ENCODE measurements at places on chromosomes 5 and 9.

- no peak for DNase-seq
Measured at GRCh38 chr5:111776913-111777781, 20.2 kb upstream of the NREP start.

- no peak for DNase-seq
Measured at GRCh38 chr9:133429214-133429613, 7.0 kb downstream of the ADAMTS13 start.

DNA sequence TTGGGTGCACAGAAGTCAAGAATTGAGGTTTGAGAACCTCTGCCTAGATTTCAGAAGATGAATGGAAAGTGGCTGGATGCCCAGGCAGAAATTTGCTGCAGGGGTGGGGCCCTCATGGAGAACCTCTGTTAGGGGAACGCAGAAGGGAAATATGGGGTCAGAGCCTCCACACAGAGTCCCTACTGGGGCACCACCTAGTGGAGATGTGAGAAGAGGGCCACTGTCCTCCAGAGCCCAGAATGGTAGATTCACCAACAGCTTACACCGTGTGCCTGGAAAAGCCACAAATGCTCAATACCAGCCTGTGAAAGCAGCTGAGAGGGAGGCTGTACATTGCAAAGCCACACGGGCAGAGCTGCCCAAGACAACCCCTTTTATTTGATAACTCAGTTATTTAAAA lies 383.5 kb downstream of the TLE4 start:
- DNase-seq: no peak

DNA sequence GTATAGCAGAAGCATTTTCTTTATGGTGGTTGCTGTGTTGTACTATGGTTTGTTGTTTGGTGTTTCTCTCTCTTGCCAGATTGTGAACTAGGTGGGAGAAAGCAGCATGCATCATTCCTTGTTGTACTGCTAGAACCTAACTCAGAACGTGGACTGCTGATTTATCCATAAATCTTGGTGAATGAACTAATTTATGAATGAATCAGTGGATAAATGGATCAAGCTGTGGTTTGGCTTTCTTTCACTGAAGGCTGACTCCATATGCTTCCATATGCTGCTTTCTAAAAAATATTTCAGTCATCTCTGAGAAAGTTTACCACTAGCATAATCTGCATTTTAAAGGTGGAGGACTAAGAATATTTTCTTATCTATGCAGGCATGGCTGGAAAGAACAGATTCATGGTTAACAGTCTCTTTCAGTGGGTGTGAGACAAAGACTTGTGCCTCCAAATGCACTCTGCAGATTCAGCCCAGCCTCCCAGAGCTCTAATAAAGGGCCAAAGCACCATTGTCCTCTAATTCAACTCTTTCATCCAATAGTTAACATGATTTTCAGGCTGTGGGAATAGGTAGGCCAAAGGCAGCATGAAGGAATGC lies 237.7 kb downstream of the SH3GL2 start:
- DNase-seq: no peak

DNA sequence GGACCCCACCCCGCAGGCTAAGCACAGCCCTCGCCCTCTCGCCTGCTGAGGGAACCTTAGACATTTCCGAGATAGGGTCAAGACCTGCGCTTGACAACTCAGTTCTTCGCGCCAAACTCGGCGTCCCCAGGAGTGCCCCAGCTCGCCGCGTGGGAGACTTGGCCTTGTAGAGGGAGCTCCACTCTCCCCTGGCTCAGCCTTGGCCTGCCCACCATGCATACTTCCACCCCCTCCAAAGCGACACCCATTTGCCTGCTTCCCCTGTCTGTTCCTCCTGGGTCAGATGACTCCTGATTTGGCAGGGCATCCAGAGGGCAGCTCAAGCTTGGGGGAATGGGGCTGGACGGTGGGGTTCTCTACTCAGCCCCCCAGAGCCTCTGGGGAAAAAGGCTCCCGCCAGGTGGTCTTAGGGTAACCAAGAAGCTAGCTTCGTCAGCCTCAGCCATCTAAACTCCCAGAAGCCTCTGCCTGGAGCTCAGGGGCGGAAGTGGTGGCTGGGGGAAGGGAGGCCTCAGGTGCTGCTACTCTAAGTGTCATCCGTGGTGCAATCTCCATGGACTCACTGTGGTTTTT lies 560 bp downstream of the DOCK2 start:
- DNase-seq: no peak

DNA sequence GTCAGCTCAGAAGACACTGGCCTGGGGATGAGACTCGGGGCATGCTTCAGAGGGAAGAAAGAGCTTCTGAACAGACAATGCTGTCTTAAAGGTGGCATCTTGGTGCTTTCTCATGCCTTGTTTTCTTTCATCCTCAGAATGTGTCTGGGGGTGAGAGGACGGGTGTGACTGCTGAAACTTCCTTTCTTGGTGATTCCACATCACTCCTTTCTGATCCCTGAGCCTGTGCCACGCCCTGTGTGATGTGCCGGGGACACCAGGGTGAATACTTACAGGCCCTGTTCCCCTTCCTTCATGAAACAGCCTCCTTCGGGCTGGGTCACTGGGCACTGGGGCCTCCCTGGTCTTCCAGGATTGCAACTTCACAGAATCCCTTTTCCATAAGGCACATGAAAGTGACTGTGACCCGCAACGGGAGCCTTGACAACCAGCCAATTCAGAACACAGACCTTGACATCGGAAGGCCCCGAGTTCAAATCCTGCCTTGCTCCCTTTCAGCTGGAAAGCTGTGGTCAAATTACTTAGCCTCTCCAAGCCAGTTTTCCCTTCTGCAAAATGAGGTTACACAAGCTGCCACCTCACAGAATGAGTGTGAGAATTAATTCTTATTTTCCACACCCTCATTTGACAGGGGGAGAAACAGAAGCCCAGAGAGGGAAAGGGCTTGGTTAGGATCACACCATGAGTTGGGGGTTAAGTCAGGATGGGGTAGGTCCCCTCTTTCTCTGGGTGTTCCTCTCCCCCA lies 44.1 kb upstream of the IL17B start:
- DNase-seq: no peak

- DNase-seq: no peak
Measured at GRCh38 chr9:2610985-2611384, 10.6 kb upstream of the VLDLR start.

DNA sequence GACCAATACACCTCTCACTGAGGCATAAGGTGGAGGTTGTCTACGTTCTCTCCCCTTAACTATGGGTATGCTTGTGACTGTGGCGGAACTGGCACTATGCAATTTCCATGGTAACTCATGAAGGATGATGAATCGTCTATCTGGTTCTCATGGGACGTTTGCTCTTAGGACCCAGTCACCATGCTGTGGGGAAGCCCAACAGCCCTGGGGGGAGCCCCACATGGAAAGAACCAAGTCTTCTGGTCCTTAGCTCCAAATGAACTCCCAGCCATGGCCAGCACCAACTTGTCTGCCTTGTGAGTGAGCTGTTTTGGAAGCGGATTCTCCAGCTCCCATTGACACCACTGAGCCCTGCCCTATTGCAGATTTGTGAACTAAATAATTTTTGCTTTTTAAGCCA lies 188.7 kb upstream of the S1PR3 start:
- DNase-seq: no peak

GRCh38 chr5:116456036-116456435 lies 118.6 kb downstream of the SEMA6A start:
- no peak for DNase-seq

DNA sequence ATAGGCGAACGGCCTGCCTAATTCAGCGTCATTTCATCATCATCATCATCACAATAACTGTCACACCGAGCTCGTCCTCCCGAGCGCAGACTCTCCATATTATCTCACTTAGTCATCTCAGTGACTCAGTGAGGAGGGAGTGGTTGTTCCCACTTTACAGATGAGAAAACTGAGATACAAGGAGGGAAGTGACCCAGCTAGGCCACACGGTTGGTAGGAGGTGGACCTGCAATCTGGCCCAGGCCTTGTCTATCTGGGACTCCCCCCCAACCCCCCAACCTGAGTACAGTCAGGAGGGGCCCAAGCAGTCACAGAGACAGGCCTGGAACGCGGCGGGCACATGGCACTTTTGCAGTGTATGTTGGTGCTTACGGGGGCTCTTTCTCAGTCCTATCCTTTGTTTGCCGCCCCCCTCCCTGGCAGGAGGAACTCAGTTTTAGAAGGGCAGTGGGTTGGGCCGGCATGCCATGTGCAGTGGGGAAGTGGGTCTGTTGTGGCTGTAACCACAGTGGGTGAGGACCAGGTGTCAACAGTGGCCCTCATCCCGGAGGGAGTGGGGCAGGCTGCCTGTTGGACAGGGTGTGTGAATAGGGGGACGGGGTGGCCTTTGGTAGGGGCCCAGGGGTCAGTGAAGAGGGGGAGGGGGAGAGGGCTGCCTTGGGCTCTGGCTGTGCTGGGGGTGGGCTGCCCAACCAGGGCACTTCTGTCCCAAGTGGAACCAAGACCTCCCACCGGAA lies 1.7 kb upstream of the RXRA start:
- no peak for DNase-seq

DNA sequence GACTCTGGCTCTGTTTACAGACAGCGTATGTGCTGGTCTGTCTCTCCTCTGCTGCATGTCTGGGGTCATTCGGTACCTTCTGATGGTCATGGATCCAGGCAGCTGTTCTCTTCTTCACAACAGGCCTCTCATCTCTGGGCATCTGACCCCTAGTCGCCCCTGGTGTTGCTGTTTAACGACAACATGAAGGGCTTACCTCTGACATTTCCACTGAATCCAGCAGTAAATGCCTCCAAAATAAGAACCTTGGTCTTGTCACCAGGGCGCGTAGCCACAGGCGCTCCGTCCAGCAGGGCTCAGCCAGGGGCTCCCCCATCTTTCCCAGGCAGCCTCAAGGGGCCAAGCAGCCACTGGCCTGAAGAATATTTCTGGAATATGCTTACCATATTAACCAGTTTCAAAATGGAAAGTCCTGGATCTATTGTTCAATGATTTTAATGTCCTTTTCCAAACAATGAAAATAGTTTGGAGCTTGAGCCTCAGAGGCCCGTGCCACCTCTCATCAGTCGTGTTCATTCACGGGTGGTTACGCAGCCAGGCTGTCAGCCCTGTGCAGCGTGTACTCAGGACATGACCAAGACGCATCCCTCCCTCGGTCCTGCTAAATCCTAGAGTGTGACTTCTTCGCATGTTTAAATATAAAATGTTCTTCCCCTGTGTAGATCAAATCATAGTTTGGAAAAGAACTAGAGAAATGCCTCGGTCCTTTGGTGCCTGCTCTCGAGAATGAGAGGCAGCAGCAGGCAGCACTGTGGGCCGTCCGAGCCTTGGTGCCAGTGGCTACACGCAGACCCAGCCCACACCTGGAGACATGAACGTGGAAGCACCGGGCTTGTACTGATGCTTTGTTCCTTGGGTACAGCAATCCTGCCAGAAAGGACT lies 30.1 kb upstream of the LRRC14B start:
- DNase-seq: no peak

DNA sequence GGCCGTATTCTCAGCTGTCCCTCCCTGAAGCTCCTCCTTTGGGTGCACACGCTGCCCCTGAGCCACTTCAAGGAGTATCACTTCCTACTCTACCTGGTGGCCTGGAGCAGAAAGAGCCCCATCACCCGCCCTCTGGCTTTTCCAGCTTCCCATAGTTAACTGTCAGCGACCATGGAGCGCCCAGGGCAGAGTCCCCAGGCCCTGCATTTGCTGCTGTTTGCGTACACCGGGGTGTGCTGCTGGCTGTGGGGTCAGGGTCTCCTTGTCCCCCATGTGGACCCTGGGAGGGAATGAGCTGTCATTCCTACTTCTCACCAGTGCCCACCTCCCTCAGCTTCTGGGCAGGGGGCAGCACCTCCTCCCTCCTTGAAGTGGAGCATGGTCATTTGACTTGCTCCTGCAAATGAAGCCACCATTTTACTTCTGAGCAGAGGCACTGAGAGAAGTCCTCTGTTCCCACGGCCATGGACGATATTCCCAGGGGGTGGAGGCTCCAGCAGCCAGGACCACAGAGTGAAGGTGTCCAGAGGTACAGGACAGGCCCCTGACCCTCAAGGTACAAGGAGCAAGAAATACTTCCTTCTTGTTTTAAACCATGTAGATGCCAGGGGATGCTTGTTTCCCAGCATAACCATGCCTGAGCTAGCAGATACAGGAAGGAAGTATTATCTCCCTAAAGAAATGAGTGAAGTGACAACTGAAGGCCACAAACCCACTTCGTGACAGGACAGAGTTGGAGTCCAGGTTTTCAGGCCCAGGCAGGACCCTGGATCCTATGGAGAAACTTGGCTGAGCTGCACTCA lies 40.6 kb upstream of the COL5A1 start:
- no peak for DNase-seq

- DNase-seq: no peak
Measured at GRCh38 chr5:53549792-53550191, 10.6 kb upstream of the NDUFS4 start.

DNA sequence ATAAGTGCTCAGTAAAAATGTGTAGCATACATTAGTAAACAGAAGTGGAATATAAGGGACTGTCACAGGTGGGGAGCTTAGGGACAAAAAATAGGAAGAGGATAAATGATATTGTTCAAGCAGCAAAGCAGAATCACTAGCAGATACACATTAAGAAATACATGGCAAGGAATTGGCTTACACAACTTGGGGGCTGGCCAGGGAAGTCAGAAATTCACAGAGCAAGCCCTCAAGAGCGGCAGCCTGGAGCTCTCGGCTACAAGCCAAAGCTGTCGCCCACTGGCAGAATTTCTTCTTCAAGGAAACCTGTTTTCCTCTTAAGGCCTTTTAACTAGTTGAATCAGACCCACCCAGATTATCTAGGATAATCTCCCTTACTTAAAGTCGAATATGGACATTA lies 73.0 kb upstream of the SMIM23 start:
- DNase-seq: no peak
